H7 (cell line): ENCODE measurements at places on chromosomes 12 and 14. TPM values are rescaled to one million over a fixed set of nuclear protein-coding genes. Genes with fewer than 3 reads are reported as not detected.

- peak; percentile 77 for DNase-seq
These were observed 33.8 kb downstream of the WBP11 start for GRCh38 chr12:14769466-14769968.

DNA sequence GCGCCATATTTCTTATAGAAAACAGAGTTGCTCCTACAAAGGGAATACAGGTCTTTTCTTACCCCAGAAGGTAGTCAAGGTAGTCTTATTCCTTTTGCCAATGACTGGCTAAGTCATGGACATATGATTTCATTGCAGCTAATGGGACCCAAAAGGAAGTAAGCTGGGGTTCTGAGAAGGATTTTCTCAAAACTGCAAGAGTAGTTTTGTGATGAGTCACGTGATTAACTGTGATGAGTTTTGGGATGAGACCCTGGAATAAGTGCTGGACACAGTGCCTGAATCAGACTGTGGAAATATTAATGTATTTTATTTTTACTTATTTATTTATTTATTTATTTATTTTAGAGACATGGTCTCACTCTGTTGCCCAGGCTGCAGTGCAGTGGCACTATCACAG is 13.4 kb upstream of the NIN start:
- DNase-seq, result no peak

Gene HVCN1
- 5.8 and 6.9 TPM in 2 replicates for total RNA-seq

Gene IL22
- not detected in 2 replicates for total RNA-seq

Gene FRS2
- 21.8 and 26.3 TPM in 2 replicates for total RNA-seq
